NCI-H2029 treated with DMSO at 0.1 percent for 48 hours (cell line): ENCODE measurements at places on chromosomes 11 and 22.

GRCh38 chr11:100827934-100828661 is 141.0 kb downstream of the ARHGAP42 start:
- no peak for DNase-seq

- DNase-seq: no peak
Observed at GRCh38 chr11:30405385-30405784, 82.5 kb downstream of the ARL14EP start.

- DNase-seq: peak; percentile 44
Observed at GRCh38 chr11:11501546-11502262, 120.1 kb downstream of the GALNT18 start.

- DNase-seq: no peak
Observed at GRCh38 chr11:65798882-65799281, 12.0 kb downstream of the OVOL1 start.

- DNase-seq: no peak
Observed at GRCh38 chr11:123284454-123284853, 89.4 kb upstream of the CLMP start.

DNA sequence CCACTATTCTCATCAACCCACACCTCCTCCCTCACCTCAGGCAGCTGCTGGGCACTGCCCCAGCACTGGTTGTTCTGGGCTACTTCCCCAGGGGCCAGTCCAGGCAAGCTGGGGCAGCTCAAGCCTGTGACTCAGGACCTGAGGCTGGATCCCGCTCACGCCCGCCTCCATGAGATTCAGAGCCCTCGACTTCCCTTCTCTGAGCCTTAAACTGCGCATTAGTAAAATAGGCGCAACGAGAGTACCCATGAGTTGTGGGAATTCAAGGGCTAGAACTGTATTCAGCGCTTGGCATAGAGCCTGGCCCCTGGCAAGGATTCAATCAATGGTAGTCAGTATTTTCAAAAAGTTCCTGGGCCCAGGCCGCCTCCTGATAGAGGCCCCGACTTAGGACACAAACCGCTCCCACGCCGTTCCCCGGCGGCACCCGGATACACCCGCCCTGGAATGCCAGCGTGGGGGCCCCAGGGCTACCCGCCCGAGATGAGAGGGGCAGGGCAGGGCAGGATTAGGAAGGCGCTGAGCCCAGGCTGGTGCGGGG is 723 bp upstream of the CD82 start:
- peak; percentile 54 for DNase-seq

- no peak for DNase-seq
Observed at GRCh38 chr11:2762031-2762380, 62.2 kb upstream of the KCNQ1OT1 start.

DNA sequence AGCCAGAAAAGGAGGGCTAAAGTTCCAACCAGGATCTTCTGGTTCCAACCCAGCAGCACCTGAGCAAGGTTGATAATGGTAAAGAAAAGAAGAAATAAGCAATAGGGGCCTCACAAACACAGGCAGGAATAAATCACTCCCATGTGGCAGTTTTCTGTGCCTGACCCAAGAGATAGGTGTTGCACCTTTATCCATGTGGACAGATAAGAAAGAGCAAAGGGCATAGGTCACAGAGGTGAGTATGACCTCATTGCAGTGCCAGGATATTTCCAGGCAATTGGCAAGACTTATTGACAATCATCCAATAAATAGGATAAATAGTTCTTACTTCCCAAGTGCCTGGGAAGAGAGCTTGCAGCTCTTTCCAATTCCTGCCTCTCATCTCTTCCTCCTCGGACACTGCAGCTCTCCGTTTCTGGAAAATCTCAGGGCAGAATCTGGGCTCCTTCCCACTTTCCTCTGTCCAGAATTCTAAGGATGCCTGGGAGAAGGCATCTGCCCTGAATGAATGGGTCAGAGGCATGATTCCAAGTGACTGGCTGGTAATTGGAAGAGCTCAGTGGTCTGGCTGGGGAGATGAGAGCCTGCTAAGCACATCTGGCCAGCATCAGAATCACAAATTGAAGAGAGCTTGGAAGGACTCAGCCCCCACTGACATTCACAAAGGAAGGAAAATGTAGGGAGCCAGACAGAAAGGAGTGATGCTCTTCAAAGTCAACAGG is 14.5 kb upstream of the LRRC55 start:
- DNase-seq: no peak

DNA sequence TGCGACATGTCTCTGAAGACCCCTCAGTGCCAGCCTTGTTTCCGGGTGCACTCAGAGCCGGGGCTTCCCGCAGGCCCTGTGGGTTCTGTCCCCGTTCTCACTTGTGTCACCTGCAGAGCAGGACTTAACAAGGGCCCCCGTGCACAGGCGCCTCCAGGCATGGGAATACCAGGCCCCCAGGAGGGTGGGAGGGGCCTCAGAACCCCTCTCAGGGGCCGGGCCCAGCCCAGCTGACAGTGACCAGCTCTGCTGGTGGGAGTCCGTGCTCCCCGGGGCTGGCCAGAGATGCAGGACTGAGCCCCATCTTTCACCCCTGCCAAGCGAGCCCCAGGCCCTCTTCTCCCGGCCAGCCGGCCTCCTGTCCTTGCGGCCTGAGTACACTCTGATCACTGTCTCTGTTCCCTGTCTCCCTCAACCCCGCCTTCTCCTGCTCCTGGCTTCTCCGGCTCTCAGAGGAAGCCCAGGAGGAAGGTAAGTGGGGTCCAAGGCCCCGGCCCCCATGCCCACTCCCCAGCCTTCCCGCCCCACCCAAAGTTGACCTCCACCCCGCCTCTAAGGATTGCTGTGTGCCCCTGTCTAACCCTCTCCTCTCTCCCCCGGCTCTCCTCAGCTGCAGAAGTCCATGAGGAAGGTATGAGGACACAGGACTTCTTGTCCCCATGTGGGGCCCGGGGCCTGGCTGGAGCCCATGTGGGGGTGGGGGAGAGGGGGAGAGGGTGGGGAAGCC is 5.3 kb downstream of the TNNT3 start:
- DNase-seq: no peak

DNA sequence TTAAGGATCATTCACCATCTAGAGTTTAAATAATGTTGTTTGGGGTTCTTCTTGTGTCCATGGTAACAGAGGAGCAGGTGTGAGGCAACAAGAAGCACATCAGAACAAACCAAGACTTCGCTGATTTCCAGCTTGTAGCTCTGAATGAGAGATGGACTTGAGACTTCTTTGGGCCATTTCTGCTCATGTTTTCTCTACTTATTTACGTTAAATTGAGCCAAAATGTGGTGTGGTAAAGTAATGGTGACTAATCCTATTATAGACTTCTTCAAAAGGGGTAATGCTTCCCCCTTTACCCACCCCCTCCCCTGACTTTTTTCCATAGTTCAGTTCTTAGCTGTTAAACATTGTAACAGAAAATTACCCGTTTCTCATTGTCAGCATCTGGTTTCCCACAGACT is 65.2 kb downstream of the CSTPP1 start:
- peak; percentile 23 for DNase-seq

DNA sequence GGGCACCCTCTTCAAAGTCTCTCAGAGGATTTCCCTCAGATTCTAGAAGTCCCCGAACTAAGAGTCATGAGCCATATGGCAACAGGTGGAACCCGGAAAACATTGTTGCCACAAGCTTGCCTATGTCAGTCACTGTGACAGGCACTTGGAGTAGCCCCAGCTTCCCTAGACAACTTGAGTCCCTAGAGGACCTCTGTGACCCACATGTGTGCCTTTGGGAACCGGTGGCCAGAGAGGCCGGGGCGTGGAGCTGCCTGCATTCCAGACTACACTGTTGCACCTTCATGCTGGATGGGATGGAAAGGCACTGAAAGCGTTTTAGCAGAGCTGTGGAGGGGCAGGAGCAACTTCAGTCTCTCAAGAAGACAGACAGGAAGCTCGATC is 12.1 kb downstream of the SLC37A2 start:
- no peak for DNase-seq

GRCh38 chr11:71447791-71448256 is 369 bp downstream of the DHCR7 start:
- DNase-seq: no peak

DNA sequence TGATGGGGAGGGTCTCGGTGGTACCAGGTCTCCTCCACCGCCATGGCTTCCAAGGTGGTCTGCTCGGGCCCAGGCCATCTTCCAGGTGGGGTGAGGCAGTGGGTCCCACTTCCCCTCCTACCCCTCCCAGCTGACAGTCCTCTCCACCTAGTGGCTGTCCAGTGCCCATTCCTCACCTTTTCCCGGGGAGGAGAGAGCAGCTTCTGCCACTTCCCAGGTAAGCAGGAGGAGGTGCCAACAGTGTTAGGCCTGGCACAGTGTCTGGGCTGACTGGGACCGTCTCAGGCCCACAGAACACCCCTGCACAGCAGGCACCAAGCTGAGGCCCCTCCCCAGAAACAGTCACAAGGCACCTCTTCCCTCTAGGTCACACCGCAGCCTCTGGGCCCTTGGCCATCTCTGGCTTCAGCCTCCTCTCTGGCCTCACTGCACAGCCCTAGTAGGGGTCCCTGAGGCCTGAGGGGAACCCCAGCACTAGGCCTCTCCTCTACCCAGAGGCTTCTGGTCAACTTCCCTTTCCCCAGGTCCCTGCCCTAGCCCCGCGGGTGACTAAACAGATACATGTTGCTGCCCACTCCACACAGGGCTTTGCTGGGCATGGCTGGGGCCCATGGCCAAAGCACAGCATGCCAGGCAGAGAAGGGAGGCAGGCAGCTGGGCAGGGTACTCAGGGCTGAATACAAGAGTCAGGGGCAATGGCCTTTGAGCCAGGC is 2.3 kb upstream of the ANKRD13D start:
- no peak for DNase-seq

DNA sequence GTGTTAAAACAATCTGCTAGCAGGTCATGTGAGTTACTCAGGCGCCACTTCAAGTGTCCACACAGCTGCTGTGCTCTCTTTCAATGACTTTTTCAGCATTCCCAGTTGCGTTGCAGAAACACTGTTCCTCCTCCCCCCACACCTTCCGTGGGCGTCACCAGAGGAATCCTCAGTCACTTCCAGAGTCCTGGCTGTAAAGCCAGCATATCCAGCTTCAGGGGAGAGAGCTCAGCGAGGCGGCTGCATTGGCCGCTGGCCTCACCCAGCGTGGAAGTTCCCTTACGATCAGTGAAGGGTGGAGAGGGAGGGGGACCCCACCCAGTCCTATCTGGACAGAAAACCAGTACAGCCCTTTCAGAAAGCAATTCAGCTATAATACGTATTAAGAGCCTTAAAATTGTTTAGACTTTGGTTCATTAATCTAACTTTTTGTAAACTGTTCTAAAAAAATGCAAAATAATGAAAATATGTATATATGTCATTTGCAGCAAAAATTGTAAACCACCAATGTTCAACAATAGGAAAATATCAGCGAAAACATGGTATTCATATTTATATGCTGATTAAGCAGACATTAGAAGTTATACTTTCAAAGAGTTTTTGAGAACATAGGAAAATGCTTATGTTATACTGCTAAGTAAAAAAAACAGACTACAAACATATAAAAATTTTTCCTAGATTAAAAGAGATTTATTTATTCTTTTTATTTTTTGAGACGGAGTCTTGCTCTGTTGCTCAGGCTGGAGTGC is 2.8 kb upstream of the ANO9 start:
- peak; percentile 72 for DNase-seq

GRCh38 chr11:69823641-69824265 is 4.5 kb upstream of the FGF3 start:
- DNase-seq: no peak

DNA sequence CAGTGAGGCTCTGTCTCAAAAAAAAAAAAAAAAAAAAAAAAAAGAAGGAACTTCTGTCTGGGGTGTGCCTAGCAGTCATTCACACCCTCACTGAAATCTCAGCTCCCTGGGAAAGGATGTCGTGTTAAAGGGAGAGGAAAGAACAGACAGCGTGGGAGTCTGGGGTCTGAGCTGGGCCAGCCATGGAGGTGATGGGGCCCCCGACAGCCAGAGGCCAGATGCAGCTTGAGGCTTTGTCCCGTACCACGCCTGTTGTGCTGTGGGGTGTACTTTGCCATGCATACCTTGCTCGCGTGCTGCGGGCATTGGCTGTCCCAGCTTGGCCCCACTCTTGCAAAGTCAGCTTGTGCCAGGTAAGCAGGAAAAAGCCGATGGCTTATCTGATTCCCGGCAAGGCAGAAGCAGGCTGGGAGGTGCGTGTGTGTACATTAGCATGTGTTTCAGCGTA is 4.6 kb downstream of the SYT12 start:
- DNase-seq: no peak

DNA sequence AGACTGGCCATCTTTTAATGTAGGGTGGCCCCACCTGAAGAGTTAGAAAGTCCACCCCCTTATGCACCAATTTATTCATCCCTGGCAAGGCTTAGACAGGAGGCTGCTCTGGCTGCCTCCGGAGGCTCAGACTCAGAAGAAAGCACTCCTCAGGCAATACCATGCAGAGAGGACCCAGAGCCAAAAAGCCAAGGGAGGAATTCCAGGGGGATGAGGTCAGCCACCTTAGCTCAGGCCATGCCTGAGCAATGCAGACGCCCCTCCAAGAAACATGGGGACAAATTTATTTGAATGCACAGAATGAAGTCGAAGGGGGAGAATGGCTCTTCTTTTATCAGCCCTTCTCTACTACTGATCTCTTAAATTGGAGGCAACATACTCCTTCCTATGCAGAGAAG is 39.7 kb upstream of the GLYAT start:
- no peak for DNase-seq

- DNase-seq: no peak
Observed at GRCh38 chr11:31417357-31417756, 47.7 kb downstream of the DNAJC24 start.

- DNase-seq: no peak
Observed at GRCh38 chr11:63770763-63771162, 2.2 kb upstream of the ZFTA start.

GRCh38 chr11:74543991-74544390 is 48.4 kb upstream of the POLD3 start:
- peak; percentile 64 for DNase-seq

DNA sequence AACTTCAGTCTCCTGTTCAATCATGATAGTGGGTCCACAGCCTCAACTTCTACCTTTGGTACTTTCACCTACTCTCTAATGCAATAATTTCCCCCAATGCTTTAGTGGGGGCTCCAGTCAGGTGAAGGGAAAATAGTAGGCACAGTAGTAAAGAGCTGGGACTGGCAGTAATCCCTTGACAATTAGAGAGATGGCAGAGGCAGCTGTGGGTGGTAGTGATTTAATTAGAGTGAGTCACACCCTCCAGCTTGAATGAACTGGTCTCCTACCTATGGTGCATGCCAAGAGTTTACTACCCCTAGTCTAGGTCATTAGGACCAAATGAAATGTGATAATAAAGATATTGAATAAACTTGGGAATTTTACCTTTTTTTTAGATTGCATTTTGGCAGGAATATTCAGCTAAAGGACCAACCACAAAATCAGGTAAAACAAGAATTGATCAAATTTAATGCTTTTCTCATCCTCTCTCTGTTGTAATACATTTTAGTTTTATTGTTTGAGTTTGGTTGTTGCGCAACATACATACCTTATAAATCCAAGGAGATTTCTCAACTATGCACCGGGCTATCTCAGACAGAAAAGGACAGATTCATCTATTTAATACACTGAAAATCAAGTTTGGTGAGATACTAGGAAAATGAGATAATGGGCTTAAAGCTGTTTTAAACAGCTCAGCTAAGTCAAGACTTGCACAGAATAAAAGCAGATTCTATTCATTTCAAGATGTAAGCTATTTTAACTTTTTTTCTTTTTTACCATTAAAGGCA is 9.0 kb downstream of the PRRG4 start:
- no peak for DNase-seq

- peak; percentile 44 for DNase-seq
Observed at GRCh38 chr11:112174789-112175598, at the start of gene BCO2. TSS of gene BCO2 (plus strand) at chr11:112175512. CDS start at chr11:112175602, 90 bp downstream.
